ENCODE measurements at places on chromosomes 3 and 15.
A peak's percentile ranks its signal among the peaks of the same experiment; 100 is the strongest.

GRCh38 chr3:634511-634910, 437.9 kb downstream of the CHL1 start:
- no peak for DNase-seq

DNA sequence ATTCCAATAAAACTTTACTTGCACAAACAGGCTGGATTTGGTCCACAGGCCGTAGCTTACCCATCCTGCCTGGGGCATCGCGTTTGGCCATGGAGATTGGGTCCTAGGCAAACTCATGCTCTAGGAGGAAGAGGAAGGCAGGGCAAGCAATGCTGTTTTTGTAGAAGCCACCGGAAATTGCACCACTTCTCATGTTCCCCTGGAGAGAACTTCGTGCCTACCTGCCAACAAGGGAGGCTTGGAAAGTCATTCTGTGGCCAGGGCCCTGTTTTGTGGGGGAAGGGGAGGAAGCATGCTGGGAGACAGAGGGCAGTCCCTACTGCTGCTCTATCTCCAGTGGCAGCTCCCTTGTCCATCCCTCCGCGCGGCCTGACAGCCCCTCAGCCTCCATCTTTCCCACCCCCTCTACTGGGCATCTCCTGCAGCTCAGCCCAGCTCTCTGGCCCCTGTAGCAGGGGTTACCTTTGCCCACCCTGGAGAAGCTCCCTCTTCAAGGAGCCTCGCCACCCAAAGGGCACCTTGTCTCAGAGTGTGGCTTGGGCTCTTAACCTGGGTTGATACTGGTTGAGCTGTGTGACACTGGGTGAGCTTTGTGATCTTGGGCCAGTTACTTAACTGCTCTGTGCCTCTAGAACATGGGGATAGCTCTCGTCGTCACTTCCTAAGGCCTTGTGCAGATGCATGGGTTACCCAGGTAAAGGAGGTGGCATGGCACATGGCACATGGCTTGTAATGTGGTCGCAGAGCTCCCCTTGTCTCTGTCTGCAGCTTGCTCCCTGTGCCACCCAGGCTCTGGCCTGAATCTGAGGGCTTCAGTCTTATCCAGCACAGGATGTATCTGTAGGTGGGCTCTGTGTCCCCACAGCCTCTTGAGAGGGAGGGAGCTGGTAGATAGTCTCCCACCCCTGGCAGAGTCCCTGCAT, 6.1 kb downstream of the ABTB1 start:
- DNase-seq: no peak

GRCh38 chr15:34318277-34319079, 19.1 kb downstream of the SLC12A6 start:
- DNase-seq: peak; percentile 77

GRCh38 chr15:92157666-92158298, 235.9 kb upstream of the ST8SIA2 start:
- DNase-seq: no peak

- DNase-seq: no peak
Measured at GRCh38 chr3:43885908-43886618, 195.3 kb downstream of the ABHD5 start.

GRCh38 chr3:59797533-59797932, 747.7 kb upstream of the CFAP20DC start:
- DNase-seq: no peak

- no peak for DNase-seq
Measured at GRCh38 chr15:94141802-94142201, 89.6 kb upstream of the MCTP2 start.

DNA sequence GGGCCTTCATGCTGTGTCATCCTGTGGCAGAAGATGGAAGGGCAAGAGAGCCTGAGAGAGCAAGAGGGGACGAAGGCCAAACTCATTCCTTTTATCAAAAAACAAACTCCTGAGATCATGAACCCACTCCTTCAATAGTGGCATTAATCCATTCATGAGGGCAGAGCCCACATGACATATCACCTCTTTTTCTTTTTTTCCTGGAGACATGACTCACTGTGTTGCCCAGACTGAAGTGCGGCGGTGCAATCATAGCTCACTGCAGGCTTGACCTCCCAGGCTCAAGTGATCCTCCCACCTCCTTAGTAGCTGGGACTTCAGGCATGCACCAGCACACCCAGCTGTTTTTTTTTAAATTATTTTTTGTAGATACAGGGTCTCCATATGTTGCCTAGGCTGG, 92.0 kb upstream of the RNU6-1 start:
- DNase-seq: no peak

- DNase-seq: no peak
Measured at GRCh38 chr15:78127882-78128281, 3.4 kb downstream of the CIB2 start.

- no peak for DNase-seq
Measured at GRCh38 chr3:107767897-107768605, 245.3 kb downstream of the BBX start.

DNA sequence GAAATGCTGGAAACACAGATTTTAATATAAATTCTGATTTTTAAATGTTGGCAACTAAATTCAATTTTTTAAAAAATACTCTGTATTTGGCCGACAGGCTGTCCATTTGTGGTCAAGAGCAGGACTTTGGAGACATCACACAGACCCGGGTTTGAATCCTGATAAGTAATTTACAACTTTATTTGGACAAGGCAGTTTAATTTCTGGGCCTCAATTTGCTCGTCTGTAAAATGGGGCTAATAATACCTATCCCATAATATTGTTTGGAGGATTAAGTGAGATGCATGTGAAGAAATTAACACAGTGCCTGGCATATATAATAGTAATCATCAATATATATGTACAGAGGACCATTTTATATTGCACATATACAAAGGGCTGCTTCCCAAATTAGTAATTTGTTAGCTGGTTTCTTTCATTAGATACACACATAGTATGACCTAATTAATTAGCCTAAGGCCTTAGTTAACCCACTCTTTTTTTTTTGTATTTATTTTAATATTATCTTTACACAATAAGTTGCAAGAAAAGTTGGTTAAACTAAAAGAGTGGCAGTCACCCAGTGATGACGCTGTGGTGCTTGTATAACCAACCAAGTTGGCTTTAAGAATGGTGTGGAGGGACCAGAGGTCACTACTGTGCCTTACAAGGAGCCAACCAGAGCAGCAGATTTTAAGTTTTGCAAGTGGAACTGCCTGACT, 665 bp downstream of the PIGB start:
- DNase-seq: no peak

DNA sequence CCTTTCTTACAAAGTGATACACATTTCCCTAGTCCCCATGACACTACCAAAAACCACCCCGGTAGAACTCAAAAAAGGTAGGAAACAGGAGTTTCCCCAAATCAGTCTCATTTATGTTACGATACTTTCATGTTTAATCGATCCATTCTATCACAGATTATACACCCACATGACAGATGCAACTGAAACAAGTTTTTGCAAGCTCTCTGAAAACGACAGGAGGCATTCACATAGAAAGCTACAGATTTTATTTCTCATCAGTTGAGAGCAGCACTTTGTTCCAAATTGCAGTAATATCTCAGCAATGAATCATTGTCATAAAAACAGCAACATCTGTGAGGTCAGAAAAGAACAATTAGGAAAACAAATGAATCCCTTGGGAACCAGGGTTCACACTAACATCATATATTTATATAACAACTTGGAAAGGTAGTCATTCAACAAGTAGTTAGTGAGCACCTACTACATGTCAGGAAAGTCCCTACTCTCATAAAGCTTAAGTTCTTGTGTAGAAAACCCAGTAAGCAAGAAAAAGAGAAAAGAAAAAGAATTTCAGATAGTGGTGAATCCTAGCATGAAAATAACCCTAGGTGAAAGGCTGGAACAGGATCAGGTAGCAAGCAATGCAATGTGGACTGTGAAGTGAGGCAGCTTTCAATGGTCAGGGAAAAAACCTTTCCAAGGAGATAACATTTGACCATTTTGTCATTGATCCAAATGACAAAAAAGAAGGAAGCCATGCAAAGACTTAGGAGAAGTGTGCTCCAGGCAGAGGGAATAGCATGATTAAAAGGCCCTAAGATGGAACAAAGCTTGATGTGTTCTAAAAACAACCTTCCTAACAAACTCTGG, 8.3 kb downstream of the PLD1 start:
- no peak for DNase-seq

GRCh38 chr3:196765454-196765853, 25.8 kb downstream of the PAK2 start:
- no peak for DNase-seq

- no peak for DNase-seq
Measured at GRCh38 chr3:13235897-13236296, 162.7 kb upstream of the IQSEC1 start.

All from CD4-positive, CD25-positive, alpha-beta regulatory T cell (primary cell).